Inflammatory macrophage treated with lipopolysaccharide for 1 hour (primary cell): ENCODE measurements at places on chromosomes 7 and 10.
A peak's percentile ranks its signal among the peaks of the same experiment; 100 is the strongest.

DNA sequence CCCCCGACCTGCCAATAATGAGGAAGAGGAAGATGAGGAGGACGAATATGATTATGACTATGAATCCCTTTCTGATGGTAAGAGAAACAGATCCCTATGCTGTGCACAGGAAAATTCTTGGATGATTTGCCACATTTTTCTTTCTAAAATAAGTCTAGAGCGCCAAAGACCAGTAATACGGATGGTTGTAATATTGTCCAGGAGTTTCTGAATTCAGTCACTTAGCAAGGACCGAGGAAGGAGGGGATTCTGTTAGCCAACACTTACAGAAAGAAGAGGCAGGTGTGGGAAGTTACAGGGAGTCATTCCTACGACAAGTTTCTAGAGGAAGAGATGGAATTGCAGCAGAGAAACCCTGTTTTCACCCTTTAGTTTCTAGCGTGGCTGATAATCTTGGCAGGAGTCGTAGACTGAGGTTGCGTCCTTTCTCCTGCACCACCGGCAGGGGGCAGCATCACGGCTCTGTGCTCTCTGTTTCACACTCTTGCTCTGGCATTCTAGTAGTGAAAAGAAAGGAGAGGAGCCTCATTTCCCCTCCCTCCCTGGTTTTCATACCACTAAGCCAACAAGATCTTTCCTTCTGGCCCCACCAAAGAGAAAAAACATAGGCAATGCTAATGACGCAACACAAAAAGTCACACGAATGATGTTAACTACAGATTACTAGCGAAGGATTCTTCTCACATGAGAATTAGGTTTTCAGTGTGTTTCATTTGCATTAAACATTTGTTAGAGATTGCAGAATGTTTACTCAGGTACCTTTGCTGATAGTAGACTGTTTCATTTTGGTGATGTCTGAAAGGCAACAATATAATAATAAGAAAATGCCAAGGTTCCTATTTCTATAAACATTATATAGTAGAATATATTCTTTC lies 82.7 kb downstream of the NOC3L start:
- DNase-seq, result peak; percentile 23

DNA sequence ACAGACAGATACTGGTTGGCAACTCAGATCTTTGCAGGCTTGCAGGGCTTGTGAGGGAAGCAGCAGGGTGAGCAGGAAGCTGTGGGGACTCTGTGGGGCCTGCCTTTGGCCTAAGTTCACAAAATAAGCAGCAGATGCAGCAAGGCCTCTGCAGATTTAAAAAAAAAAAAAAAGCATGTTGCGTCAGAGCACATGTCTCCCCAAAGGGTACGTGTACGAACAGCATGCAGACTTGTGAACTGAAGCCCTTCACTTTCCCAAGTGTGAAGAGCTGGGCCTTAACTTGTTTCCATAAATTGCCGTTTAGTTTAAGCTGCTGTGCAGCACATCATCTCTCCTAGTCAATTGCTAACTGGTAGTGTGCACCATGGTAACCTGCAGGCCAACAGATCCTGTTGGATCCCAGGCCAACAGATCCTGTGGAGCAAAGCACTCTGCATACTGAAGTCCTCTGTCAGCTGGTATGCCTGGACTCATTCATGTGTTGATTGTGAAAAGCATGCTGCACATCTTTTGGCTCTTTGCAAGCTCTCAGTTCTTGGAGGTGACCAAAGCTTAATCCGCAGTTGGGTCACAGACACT lies 10.8 kb upstream of the XPNPEP1 start:
- DNase-seq, result no peak

GRCh38 chr7:1073142-1073977 lies 14.6 kb upstream of the GPER1 start:
- DNase-seq, result no peak

GRCh38 chr10:75801661-75802060 lies 370.2 kb downstream of the LRMDA start:
- DNase-seq, result no peak

DNA sequence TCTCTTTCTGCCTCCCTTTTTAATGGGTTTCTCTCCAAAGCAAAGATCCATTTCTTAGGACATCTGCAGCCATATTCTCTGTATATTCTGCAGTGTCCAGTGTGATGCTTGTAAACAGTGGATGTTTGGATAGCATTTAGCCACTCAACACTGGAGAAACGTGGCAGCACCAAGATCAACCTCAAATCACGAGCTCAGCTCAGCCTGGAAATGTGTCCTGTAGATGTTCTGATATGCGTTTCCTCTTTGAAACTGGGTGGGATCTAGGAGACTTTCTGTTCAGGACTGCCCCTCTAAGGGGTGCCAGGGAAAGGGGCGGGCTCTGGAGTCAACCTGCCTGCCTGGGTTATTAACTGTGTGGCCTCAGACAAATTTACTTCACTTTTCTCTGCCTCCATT lies 91.2 kb downstream of the NHLRC2 start:
- no peak for DNase-seq

DNA sequence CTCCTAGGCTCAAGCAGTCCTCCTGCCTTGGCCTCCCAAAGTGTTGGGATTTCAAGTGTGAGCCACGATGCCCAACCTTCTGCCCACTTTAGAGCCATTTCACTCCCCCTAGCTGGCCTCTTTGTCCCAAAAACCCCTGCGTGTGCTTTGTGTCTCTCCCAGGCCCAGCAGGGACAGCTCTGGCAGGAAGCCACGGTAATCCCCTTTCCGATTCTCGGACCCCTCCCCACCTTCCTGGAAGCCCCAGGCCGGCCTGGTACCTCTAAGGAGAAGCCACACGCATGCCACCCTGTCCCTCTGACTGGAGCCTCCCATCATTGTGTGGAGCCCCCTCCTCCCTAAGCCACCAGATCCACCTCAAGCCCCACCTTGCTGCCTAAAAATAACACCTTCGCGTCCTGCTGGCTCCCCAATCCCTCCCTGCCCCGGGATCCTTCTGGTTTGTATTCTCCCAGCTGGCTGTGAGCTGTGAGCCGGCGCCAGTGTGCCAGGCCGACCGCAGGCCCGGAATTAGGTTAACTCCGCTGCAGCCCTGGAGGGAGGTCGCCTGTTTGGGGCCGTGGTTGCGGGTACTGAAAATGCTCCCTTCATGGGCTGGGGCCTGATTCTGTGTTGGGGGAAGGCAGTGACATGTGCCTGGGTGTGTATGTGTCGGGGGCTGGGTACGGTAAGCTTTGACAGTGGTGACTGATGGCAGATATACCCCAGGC lies 16.4 kb upstream of the SRRM3 start:
- no peak for DNase-seq

GRCh38 chr10:75408509-75408875 lies 6.9 kb upstream of the ZNF503 start:
- no peak for DNase-seq

- no peak for DNase-seq
Measured at GRCh38 chr7:34330308-34330707, 327.7 kb upstream of the NPSR1 start.

DNA sequence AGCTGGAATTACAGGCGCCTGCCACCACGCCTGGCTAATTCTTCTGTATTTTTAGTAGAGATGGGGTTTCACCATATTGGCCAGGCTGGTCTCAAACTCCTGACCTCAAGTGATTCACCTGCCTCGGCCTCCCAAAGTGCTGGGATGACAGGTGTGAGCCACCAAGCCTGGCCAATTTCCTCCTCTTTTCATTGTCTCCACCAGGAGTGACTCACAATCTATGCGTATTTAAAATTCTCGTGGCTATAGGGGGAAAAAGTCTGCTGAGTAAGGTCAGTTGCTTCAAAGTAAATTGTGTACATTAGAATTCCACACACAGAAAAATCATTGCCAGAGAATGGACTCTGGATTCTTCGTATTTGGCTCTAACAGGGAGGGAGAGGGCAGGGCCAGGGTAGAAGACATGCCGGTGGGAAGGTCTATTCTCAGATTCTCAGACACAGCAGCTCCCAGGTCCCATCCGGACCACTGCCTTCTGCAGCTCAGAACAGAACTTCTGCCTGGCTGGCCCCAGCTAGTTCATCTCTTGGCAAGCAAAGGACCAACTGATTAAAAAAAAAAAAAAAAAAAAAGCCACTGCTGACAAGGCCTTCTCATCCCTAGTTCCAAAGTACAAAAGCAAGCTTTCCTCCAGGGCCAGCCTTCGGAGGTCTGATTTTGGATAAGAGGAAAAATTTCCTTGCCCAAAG lies 22.2 kb downstream of the PSPH start:
- no peak for DNase-seq

- no peak for DNase-seq
Measured at GRCh38 chr10:62492012-62492869, 118.1 kb downstream of the ZNF365 start.

DNA sequence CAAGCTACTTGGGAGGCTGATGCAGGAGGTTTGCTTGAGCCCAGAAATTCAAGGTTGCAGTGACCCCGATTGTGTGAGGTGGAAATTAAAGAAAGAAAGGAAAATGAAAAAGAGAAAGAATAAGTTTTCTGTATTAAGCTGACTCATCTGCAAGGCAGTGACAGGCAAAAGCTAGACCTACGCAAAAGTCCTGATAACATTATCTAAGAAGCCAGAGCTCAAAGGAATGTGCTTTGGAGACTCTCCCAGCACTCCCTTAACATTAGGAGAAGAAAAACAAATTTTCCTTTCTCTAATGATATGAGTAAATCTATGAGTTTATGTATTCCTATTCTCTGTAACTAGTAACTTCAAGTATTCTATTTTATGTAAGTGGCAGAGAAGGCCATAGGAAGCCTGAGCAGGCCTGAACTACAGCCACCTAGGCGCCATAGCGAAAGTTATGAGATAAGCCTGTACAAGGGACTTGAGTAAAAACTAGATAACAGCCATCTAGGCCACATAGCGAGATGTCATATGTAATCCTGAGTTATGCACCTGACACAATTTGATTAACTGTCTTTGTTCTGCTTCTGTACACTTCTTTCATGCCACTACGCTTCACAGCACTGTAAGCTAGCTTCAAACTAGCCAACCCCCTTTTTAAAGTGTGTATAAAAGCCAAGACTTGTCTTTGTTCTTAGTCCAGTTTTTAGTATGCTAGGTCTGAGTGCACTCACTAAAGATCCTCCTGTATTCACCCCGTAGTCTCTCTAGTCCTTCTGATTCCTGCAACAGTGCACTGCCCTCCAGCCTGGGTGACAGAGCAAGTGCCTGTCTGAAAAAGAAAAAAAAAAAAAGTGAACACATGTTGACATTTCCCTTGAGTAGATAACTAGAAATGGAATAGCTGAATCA lies 9.4 kb upstream of the ZWINT start:
- DNase-seq, result peak; percentile 14

DNA sequence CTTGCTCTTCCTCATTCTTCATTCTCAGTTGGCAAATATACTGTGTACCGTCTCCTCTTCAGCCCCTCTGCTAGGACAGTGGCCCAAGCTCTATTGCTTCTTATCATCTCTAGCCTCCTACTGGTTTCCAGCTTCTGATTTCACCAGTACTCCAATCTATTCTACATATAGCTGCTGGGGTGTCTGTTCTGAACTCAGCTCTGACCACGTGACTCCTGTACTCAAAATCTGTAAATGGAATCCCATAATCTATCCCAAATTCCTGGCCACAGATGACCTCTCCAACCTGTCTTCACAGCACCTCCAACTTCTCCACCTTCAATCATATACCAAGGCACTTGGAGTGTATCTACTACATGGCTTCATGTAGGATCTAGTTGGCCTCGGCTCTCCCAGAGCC lies 152.9 kb downstream of the NRCAM start:
- no peak for DNase-seq

DNA sequence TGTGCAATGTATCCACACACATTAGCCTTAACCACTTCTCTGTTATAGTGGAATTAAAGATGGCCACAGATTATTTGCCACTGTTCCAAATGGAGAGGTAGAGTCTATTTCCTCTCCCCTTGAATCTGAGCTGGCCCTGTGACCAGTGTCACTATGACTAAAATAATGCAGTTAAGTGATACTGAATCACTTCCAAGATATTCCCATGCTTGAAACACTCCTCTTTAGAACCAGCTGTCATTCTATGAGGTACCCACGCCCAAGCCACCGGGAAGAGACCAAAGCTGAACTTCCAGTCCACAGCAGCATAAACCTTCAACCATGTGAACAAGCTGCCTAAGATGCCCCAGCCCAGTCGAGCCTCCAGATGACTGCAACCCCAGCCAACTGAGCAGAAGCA lies 2.1 kb upstream of the DHX32 start:
- no peak for DNase-seq

- DNase-seq, result no peak
Measured at GRCh38 chr7:150917969-150918368, 60.2 kb downstream of the KCNH2 start.

GRCh38 chr10:49139028-49139845 lies 5.4 kb upstream of the FAM170B start:
- DNase-seq, result peak; percentile 82

GRCh38 chr7:135571834-135572233 lies 14.1 kb downstream of the NUP205 start:
- no peak for DNase-seq

- no peak for DNase-seq
Measured at GRCh38 chr7:30915005-30915601, 3.5 kb downstream of the AQP1 start.

DNA sequence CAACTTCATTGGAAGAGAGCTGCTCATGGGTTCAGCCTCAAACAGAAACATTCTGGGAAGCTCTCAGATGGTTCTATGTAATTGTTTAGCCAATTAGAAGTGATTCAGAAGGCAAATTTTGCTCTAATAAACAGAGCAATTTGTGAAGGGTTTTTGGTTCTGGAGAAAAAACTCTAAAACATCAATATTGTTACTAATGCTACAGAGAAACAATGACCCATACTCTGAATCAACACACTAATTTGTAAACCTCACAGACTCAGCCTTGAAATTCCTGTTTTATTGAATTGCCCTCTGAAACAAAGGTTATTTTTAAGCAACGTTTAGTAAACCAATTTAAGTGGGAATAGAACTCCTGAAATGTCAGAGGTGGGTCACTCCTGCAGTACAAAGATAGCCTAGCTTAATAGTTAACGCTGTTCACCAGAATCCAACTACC lies 171.6 kb upstream of the SVIL start:
- no peak for DNase-seq

GRCh38 chr10:89975771-89976170 lies 274.4 kb downstream of the KIF20B start:
- no peak for DNase-seq

DNA sequence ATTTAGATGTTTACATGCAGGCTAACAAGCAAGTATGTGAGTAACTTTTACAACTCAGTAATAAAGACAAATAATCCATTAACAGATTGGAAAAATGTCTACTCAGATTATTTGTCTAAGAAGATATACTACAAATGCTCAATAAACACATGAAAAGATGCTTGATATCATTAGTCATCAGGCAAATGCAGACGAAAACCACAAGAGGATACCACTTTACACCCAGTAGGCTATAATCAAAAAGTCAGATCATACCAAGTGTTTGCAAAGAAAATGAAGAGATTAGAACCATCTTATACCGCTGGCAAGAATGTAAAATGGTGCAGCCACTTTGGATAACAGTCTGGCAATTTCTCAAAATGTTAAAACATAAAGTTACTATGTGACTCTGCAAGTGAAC lies 84.1 kb downstream of the MALSU1 start:
- DNase-seq, result no peak

GRCh38 chr10:28202941-28203352 lies 99.9 kb downstream of the MPP7 start:
- no peak for DNase-seq
